LHCN-M2 (cell line): ENCODE measurements at places on chromosomes 2 and 18. TPM values are rescaled to one million over a fixed set of nuclear protein-coding genes. Genes with fewer than 3 reads are reported as not detected.

DNA sequence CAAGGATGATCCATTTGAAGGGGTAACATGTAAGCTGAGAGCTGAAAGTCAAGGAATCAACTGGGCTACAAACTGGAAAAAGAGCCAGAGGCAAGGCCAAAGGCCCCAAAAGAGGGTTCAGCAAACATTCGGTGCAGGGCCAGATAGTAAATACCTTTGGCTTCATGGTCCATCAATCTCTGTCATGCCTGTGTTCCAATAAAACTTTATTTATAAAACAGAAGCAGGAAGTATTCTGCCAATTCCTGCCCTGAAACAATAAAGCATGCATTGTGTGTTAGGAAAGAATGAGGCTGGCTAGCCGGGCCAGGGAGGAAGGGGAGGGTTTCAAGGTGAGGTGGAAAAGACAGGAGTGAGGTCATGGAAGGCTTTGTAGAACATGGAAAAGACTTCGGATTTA, 107.1 kb downstream of the LBH start:
- DNase-seq: no peak

The BCL11A gene
- total RNA-seq: 0.11 and 0.13 TPM in 2 replicates

The AKAIN1 gene
- not detected in 2 replicates for total RNA-seq

- no peak for DNase-seq
Measured at GRCh38 chr18:70355620-70356385, 67.0 kb downstream of the SOCS6 start.

DNA sequence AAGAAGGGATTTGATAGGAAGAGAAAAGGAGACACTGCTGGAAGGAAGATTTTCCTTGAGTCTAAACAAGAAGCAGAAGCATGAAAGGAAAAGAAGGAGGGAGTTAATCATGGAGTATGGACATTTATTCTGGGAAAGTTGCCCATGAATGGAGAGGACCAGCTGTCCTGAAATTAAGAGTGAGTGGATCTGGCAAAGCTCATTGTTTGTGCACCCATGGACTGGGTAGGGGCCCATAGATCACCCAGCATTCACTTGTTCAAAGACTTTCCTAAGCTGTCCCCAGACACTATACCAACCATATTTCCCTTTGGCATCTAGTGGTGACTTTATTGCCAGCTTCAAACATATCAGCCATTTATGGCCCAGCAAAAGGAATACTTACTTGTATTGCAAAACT, 422.7 kb downstream of the FBXO15 start:
- DNase-seq: no peak

DNA sequence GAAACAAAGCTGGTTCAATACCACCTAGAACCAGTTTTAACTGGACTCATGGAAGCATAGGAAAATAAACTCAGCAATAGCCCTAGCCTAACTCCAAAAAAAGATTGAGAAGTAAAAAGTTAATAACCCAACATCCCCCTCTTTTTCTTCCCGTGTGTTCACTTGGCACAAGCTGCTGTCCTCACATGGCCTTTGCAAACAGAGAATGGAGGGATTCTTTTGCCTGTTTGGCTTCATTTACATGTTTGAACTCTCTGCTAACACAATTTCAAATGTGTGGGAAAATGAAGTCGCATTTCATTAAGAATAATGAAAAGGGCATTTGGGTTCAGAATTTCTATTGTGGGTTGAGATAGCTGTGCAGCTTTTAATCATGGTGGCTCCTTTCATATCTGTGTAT, 589.2 kb upstream of the LRRTM1 start:
- DNase-seq: no peak

DNA sequence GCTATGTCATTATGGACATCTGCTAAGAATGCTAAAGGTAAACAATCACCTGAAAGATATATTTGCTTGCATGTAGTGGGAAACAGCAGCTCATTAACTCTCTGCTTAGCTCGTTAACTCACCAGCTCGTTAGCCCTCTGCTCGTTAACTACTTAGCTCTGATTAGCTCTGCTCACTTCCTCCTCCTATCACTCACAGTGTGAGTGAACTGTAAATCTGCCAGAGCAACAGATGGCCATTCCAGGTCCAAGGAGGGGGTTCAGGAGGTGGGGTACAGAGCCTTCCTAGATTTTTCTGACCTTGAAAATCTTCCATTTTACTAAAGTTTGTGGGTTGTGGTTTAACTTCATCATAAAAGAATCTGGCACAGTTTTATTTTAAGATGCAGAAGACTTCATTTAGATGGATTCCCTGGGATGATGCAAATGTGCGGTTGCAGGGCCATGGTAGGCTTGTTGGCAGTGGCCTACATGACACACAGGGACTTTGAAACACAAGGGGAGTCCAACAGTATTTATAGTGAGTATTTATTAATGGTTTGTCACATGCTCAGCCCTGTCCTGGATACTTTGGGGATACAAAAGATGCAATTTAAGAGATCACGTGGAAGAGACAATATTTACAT, 1633.7 kb upstream of the CELF4 start:
- DNase-seq: peak; percentile 34

DNA sequence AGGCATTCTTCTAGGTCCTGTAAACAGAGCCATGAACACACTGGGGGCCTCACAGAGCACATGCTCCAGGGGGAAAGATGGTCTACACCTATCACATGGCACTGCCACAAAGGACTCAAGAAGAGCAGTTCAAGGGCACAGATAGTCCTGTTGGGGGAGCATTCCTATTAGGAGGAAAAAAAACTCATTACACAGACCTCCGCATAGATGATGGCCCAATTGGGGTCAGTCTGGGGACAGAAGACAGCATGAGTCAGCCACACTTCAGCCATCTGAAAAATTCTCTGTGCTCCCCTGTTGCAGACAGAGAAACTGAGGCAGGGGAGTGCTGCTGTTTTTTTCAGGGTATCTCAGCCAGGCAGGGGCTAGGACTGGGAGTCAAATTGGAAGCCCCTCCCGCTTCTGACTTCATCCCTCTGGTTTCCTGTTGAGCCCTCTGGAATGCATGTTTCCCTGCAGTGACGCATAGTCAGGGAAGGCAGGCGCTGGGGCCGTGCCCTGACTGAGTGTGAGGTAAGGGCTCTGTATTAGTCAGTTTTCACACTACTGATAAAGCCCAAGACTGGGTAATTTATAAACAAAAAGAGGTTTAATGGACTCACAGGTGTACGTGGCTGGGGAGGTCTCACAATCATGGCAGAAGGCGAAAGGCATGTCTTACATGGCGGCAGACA, 67.9 kb downstream of the RHOB start:
- DNase-seq: peak; percentile 89

The DLGAP1 gene
- 0.06 and 0.46 TPM in 2 replicates for total RNA-seq

GRCh38 chr18:68735483-68736343, 20.8 kb upstream of the TMX3 start:
- DNase-seq: peak; percentile 67

The NEU2 gene
- not detected in 2 replicates for total RNA-seq

- DNase-seq: no peak
Measured at GRCh38 chr18:46062781-46063180, 9.3 kb downstream of the PSTPIP2 start.
